Ascending aorta (tissue), 2 donors: ENCODE measurements at places on chromosomes 16 and 17. TPM values are rescaled to one million over a fixed set of nuclear protein-coding genes. Genes with fewer than 3 reads are reported as not detected.
A peak's percentile ranks its signal among the peaks of the same experiment; 100 is the strongest.

- no peak for DNase-seq
Observed at GRCh38 chr17:9566067-9566466, 9.6 kb downstream of the STX8 start.

DNA sequence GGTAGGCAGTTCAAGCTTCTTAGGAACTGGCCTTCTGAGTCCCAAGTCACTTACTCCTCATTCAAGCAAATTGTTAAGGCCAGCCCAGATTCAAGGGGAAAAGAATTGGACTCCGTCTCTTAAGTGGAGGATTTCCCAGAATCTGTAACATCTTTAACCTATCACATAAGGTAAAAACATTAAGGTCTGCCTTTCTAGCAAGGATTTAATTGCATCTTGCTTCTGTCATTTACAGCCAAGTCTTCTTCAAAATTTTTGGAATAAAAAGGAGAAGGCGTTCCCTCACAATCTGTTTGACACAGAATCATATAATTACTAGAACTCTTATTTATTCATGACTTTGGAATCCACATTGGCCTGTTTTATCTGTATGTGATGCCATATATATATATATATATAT, 56.5 kb upstream of the ADORA2B start:
- no peak for DNase-seq

DNA sequence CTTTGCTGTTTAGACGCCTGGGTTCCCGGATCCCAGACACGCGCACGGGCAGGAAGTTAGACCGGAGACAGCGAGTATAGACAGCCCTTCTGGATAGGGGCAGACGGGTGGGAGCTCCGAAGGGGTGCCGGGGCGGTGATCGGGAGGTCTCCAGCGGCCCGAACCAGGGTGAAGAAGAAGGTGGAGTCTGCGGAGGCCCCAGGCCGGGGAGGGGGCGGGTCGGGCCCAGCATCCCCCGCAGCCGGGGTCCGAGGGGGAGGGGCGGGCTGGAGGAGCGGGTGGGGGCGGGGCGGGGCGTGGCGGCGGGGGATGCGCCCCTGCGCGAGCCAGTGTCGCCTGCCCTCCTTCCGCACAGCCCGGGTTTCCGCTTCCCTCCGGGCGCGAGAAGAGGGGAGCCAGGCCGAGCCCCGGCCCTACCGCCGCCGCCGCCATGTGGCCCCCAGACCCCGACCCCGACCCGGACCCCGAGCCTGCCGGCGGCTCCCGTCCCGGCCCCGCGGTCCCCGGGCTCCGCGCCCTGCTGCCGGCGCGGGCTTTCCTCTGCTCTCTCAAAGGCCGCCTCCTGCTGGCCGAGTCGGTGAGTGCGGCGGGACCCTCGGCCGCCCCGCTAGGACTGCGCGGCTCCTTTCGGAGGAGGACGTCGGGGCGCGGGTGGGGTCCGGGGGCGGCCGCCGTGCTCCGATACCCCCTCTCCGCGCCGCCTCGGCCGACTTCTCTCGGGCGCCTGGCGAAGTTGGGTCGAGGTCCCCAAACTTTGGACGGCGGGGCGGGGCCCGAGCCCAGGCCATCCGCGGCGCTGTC, at the start of gene CMTM3:
TSS of gene CMTM3 (plus strand) at position 329 of the 801 bp plus-strand sequence. CDS start at position 431, 102 bp downstream.
- DNase-seq: no peak

DNA sequence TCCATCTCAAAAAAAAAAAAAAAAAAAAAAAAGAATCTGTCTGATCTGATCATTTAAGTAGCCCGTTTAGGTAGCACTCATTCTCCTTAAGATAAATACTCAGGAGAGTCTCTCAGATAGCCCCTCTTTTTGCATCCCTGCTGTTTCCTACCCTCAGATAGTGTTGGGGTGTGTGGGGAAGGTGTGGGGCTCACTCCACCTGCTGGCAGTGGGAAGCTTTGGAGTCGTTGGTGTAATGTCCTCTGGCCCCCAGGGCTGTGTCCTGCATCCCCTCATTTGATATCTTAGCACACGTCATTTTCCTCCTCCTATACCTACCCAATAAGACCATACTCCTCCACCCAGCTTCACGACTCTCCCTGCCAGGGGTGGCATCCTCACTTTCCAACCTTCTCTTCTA, 20.5 kb upstream of the MYH10 start:
- DNase-seq: no peak

- no peak for DNase-seq
Observed at GRCh38 chr17:48629411-48629759, 3.2 kb upstream of the HOXB9 start.

GRCh38 chr16:54050459-54051210, 236.0 kb downstream of the IRX3 start:
- DNase-seq: no peak

DNA sequence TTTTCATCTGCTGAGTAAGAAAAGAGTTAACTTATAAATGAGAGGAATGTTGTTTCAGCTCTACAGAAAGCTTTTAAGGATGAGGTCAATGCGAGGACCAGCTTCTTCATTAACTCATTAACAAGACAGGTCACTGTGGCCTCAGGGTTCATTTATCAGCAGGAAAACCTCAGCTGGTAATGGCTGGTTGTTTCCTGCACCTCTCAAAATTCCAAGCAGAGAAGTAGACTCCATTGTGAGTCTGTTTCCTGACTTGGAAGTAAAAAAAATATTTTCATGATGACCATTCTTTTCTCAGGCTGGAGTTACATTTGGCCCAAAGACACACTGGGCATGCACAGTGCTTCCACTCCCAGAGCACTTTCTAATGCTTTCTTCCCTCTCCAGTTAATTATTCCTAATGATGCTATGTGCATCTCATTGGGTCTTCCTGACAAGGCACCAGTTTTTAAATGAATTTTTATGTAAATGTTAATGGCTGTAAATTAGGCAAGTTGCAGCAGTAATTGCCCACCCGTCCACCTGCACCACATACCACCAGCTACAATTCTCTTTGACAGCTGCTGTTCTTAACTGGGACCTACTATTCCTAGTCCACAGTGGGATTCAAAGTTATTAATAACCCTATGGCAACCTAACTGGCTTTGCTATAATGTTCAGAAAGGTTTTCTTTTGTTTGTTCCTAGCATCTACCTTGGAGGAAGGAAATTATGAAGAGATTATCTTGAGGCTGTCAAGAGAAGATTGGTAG, 89.5 kb upstream of the BCAR1 start:
- DNase-seq: no peak

DNA sequence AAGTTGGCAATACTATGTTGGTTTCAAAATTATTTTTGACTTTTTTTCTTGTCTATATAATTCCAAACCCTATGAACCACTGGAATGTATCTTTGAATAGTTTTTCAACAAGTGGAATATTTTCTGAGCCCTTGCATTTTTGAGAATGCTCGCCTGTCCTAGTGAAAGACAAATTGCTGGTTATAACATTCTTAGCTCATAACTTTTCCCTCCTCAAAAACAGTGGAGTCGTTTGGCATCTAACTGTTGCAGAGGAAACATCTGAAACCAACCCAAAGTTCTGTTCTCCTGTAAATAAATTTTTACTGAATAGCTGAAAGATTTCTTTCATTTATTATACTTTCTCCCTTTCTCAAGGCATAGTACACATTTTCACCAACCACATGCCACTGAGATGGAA, 11.3 kb upstream of the COX10 start:
- no peak for DNase-seq

DNA sequence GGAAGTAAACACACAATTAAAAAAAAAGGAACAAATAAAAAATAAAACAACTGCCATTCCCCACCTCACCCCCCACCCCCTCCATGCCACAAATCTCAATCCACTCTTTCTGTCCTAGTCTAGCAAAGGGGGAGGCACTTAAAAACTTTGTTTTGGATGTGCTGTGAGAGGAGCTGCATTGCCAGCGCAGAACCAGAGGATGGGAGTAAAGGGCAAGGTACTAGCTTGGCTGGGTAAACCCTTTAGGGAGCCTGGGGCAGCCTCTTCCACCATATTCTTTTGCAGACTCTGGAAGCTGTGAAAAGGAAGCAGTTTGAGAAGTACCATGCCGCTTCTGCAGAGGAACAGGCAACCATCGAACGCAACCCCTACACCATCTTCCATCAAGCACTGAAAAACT, 1.4 kb downstream of the MRPS7 start:
- DNase-seq: no peak

DNA sequence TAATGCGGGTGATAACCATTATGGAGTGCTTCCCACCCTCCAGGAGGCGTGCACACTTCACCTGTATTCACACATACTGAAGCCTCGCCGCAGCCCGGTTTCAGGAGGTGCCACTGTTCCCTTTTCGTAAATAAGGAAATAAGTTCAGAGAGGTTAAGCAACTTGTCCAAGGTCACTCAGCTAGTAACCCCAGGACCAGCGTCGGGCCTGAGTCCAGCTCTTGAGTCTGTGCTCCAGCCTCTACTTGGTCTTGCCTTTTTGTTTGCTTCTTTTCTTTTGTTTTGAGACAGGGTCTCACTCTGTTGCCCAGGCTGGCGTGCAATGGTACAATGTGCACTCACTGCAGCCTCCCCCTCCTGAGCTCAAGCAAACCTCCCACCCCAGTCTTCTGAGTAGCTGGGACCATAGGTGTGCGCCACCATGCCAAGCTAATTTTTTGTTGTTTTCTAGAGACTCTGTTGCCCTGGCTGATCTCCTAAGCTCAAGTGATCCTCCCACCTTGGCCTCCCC, 63.5 kb upstream of the CIBAR2 start:
- no peak for DNase-seq

- no peak for DNase-seq
Observed at GRCh38 chr16:65532846-65533245, 411.0 kb upstream of the CDH11 start.

GRCh38 chr16:12258861-12259645, 282.5 kb downstream of the SNX29 start:
- no peak for DNase-seq

- peak; percentile 47 for DNase-seq
Observed at GRCh38 chr16:22685459-22685830, 128.5 kb upstream of the HS3ST2 start.

DNA sequence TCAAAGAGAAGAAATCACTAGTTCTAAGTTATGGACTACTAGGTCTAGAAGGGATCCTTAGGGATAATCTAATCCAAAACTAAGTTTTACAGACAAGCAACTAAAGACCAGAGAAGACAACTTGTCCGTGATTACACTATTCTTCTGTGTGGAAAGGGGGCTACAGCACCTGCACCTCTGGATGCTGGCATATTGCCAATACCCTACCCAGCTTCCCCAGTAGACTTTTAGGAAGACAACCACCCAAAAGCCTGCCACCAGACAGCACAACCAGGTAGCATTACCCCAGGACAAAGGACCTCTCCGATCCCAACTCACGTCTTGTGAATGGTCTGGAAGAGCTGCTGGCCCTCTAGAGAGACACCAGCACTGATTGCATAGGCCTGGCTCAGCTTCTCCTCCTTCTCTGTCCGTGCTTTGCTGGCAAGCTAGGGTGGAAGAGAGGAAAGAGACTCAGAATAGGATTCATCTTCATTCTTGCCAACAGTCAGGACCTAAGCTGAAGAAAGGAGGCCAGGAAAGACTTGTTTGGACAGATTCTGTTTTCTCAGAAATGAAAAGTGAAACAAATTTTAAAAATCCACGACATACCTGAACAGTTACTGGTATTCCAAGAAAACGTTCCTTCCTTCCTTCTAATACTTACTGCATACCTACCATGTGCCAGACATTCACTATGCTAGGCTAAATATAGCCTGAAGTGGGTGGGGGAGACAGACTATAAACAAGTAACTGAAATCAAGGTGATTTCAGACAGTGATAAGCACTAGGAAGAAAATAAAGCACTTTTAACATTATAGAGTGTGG, 25.3 kb upstream of the TMEM101 start:
- DNase-seq: no peak

- no peak for DNase-seq
Observed at GRCh38 chr17:50130559-50131305, 772 bp upstream of the SAMD14 start.

DNA sequence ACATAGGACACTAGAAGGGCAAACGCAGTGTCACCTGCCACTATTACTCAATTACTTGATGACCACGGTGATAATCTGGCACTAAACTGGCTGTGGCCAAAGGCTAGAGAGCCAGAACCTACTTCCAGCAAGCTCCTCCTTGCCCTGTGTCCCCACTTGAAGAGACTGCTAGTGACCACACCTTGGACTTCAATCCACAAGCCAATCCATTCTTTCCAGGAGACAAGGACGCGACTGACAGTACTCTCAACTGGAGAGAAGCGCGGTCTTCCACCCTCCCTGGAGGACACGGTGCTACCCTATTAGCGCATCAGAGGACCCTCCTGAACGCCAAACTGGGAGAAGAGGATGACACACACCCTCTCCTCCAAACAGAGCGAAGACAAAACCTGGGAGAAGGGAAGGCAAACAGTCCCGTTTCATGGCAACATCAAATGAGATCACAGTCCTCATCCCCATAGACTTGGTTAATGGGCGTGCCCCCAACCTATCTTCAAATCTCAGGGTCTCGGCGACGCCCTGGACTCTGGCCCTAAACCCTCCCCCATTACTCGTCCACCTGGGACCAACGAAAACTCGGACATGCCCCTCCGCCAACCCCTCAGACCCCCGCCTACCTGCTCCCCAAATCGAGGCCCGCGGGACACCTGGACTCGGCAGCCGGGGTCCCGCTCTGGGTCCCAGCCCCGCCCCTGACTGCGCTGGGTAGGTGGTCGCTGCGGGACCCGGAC, 508 bp downstream of the FLCN start:
- DNase-seq: no peak

- DNase-seq: no peak
Observed at GRCh38 chr17:57928928-57929327, 26.3 kb downstream of the CUEDC1 start.

- DNase-seq: no peak
Observed at GRCh38 chr17:19610311-19610710, 38.2 kb upstream of the ALDH3A2 start.

- no peak for DNase-seq
Observed at GRCh38 chr16:81836279-81837054, 57.4 kb downstream of the PLCG2 start.

- peak; percentile 84 for DNase-seq
Observed at GRCh38 chr16:3112058-3112880, at the start of gene ZNF205. TSS of gene ZNF205 (plus strand) at chr16:3112586. CDS start at chr16:3113431, 845 bp downstream.

CES5A gene
- total RNA-seq: not detected

PDIA2 gene
- not detected for total RNA-seq

UBALD2 gene
- 15.9 TPM for total RNA-seq

PIRT gene
- total RNA-seq: not detected

PRR29 gene
- total RNA-seq: 1.5 TPM

PSMD7 gene
- total RNA-seq: 60.3 TPM

KRTAP1-5 gene
- total RNA-seq: not detected

AHSP gene
- not detected for total RNA-seq

LITAFD gene
- not detected for total RNA-seq

TERB1 gene
- not detected for total RNA-seq

GRIN2C gene
- total RNA-seq: not detected

CCL13 gene
- total RNA-seq: not detected

CD79B gene
- not detected for total RNA-seq

TMEM98 gene
- 50.6 TPM for total RNA-seq
